Thyroid gland (tissue), 4 donors: ENCODE measurements at places on chromosomes 2 and 18. TPM values are rescaled to one million over a fixed set of nuclear protein-coding genes. Genes with fewer than 3 reads are reported as not detected.

DNA sequence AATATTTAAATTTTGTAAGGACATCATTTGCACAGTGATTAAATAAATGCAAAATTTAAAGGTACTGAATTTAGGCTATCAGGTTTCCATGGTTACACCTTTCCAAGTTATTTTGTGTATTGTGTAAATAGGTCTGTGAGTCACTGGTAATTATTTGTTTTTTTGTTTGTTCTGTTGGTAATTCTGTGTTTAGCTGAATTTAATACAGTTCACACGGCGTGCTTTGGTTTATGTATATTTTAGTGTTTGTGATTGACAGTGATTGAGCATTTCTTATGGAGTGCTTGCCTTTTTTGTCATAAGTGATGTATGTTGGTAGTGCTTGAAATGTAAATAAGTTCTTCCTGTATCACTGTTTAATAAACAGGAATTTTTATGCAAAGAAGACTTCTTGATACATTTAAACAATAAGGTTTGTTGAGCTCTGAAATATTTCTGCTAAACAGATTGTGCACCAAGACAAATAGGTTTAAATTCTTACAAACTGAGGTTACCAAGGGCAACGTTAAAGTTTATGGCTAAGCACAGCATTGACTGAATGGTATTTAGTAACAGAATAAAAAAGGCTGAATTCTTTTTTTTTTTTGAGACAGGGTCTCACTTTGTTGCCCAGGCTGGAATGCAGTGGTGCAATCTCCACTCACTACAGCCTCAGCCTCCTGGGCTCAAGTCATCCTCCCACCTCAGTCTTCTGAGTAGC, 38.3 kb upstream of the DLX1 start:
- no peak overlapping the region for H3K27ac ChIP-seq
- no peak overlapping the region for H3K4me3 ChIP-seq
- no peak for DNase-seq
- no peaks in the 10 kb centered on the region for H3K36me3 ChIP-seq
- H3K27me3 ChIP-seq = no peaks in the 10 kb centered on the region
- no peaks in the 10 kb centered on the region for H3K4me1 ChIP-seq

HDAC4 gene
- total RNA-seq = 91.6 TPM

CCDC68 gene
- 16.2 TPM for total RNA-seq

OTOS gene
- 62.8 TPM for total RNA-seq

GRCh38 chr2:215361211-215361875, 49.5 kb downstream of the ATIC start:
- H3K4me3 ChIP-seq = no peak overlapping the region
- peaks cover 5% of the 10 kb centered on the region for H3K36me3 ChIP-seq
- DNase-seq = no peak
- H3K4me1 ChIP-seq = no peaks in the 10 kb centered on the region
- no peaks in the 10 kb centered on the region for H3K27me3 ChIP-seq

KCNG2 gene
- not detected for total RNA-seq

DNA sequence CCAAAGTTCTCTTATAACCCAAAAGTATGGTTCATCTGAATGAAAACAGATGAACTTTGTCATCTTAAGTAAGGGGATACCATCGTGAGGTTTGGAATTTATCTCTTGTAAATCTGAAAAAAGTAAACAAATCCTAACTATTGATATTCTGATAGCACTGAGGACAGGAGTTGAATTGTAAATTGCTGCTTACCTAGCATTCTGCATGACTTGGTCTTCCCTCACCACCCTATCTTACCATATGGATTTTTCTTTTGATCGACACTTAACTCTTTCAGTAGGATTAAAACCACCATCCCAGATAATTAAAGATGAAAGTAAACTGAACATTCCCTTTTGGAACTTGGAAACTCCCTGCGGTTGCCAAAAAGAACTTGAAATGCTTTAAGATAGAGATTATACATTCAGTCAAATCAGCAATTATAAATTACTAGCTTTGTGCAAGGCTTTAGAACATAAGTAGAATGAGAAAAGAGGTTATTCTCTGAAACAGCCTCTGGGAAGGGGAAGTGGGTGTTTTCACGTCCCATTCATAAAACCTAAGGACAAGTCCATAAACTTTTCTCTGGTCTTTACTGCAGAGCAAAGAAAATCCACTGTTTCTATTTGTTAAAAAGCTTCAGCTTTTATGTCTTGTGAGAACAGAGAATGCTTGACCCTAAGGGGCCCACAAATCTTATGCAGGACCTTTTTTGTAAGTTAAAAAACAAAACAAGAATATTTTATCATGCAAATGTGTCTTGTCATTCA, 49.7 kb upstream of the ZNF397 start:
- no peak for DNase-seq
- no peak overlapping the region for H3K27ac ChIP-seq
- H3K27me3 ChIP-seq = no peaks in the 10 kb centered on the region
- H3K4me3 ChIP-seq = no peak overlapping the region
- H3K36me3 ChIP-seq = no peaks in the 10 kb centered on the region

GRCh38 chr2:197149546-197149945, 161.0 kb downstream of the ANKRD44 start:
- H3K36me3 ChIP-seq = no peaks in the 10 kb centered on the region
- no peak overlapping the region for H3K4me3 ChIP-seq
- no peaks in the 10 kb centered on the region for H3K4me1 ChIP-seq
- no peak overlapping the region for H3K27ac ChIP-seq
- H3K27me3 ChIP-seq = no peaks in the 10 kb centered on the region

OSBPL1A gene
- total RNA-seq = 48.6 TPM

CPS1 gene
- 3.9 TPM for total RNA-seq

DNA sequence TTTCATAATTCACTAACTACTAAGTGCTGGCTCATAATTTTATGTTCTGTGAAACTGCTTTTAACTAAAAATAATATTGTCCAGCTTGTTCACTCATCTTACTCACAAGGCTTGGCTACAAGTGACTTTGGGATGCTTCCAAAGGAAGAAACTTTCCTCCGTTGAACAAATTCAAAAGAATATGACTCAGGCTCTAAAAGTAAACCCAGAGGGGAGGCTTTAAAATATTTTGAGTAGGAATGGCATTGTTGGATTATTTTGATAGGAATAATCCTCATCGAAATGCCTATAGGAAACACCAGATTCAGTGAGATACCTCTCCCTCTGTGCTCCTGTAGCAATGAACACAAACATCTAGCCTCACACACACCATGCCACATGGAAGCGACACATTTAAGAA, 25.2 kb upstream of the TLK1 start:
- DNase-seq = no peak
- no peaks in the 10 kb centered on the region for H3K36me3 ChIP-seq
- no peaks in the 10 kb centered on the region for H3K4me1 ChIP-seq
- H3K27me3 ChIP-seq = no peaks in the 10 kb centered on the region
- no peak overlapping the region for H3K27ac ChIP-seq
- no peak overlapping the region for H3K4me3 ChIP-seq

AQP12B gene
- total RNA-seq = not detected

MFF gene
- total RNA-seq = 94.5 TPM

GRCh38 chr2:74947703-74948102, 10.7 kb upstream of the POLE4 start:
- no peaks in the 10 kb centered on the region for H3K36me3 ChIP-seq
- H3K27ac ChIP-seq = no peak overlapping the region
- DNase-seq = no peak
- H3K4me3 ChIP-seq = no peak overlapping the region
- H3K27me3 ChIP-seq = no peaks in the 10 kb centered on the region
- no peaks in the 10 kb centered on the region for H3K4me1 ChIP-seq

DNA sequence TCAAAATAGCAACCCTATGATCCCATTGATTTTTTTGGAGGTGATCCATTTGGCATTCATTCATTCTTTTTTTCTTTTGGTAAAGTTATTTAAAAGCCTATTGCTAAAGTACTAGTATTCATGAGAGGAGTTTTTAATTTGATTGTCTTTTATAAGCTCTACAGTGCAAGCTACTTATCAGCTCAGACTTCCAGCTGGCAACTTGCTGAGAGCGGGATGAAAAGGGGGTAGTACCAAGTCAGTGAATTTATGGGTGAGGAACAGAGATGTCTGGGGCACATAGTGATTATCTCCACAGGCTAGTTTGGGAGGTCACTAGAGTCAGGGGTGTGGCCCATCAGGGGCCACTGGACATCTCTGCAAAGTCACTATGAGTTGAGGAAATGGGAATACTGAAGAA, 202.4 kb downstream of the PIK3C3 start:
- H3K4me1 ChIP-seq = no peaks in the 10 kb centered on the region
- no peaks in the 10 kb centered on the region for H3K27me3 ChIP-seq
- no peak for DNase-seq
- no peaks in the 10 kb centered on the region for H3K36me3 ChIP-seq
- no peak overlapping the region for H3K27ac ChIP-seq

FN1 gene
- total RNA-seq = 312 TPM

HSBP1L1 gene
- 28.5 TPM for total RNA-seq

DNA sequence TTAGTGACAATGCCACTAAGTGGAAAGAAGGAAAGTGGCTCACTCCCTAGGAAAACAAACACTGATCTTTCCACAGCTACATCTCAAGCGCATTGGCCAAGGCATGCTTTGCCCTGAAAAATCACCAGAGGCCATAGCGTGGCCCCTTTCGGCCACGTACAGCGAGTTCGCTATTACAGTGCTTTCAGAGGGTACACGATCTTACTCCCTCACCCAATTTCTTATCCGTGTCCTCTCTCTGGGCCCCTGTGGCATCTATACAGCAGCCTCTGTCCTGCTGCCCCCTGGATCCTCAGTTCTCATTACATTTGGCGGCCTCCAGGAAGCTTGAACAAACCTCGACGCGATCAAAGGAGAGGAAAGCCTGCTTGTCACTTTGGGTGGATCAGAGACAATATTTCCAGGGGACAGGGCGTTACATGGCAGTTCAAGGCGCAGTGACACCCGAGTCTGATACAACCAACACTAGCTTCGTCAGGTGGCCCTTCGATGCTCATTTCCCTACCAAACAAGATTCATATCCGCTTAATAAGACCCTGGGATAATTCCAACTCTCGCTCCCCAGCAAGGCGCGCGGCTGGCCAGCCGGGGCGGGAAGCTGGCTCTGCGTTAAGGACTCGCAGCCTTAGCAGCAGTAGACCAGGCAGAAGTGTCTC, 941 bp downstream of the SKOR2 start:
- H3K4me1 ChIP-seq = peaks cover 18% of the 10 kb centered on the region
- no peak overlapping the region for H3K4me3 ChIP-seq
- no peak for DNase-seq
- H3K27me3 ChIP-seq = peaks cover 38% of the 10 kb centered on the region
- H3K36me3 ChIP-seq = no peaks in the 10 kb centered on the region

GRCh38 chr2:209977386-209978239, 24.8 kb upstream of the RPE start:
- no peaks in the 10 kb centered on the region for H3K36me3 ChIP-seq
- no peaks in the 10 kb centered on the region for H3K4me1 ChIP-seq
- no peak for DNase-seq
- H3K27me3 ChIP-seq = no peaks in the 10 kb centered on the region
- no peak overlapping the region for H3K4me3 ChIP-seq

DNA sequence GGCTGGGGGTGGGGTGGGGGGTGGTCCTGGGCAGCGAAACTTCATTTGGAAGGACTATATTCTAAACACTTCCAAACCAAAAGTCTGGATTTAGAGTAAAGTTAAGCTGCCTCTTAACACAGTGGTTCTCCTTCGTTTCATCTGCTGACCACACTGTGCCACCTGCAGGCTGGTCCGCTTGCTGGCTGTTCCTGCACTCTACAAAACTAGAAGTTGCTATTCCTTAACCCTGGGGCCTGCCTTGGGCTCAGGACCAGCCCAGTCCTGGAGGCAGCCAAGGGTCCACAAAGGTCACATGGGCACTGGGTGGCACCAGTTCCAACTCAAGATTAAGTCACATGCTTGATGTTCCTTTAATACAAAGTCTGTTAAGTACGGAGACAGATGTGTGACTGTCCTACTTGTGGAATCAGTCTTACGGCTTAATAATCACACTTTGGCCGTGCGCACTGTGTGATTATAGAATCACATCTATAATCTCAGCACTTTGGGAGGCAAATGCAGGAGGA, 195.4 kb downstream of the FAM210A start:
- peak; percentile 67 for DNase-seq
- H3K27me3 ChIP-seq = no peaks in the 10 kb centered on the region
- no peak overlapping the region for H3K4me3 ChIP-seq
- no peaks in the 10 kb centered on the region for H3K4me1 ChIP-seq
- H3K36me3 ChIP-seq = no peaks in the 10 kb centered on the region
- no peak overlapping the region for H3K27ac ChIP-seq

- no peak overlapping the region for H3K4me3 ChIP-seq
- DNase-seq = no peak
- no peaks in the 10 kb centered on the region for H3K27me3 ChIP-seq
Observed at GRCh38 chr18:52869349-52869923, 529.4 kb downstream of the DCC start.

GRCh38 chr18:28372186-28372585, 195.3 kb upstream of the CDH2 start:
- no peaks in the 10 kb centered on the region for H3K36me3 ChIP-seq
- no peak for DNase-seq
- H3K4me3 ChIP-seq = no peak overlapping the region

GRCh38 chr2:16709769-16710168, 44.1 kb upstream of the CYRIA start:
- no peak for DNase-seq
- no peaks in the 10 kb centered on the region for H3K27me3 ChIP-seq
- H3K4me3 ChIP-seq = no peak overlapping the region
- H3K27ac ChIP-seq = no peak overlapping the region

GRCh38 chr18:10912790-10913545, 236.4 kb downstream of the PIEZO2 start:
- H3K27ac ChIP-seq = peak overlapping the region; percentile 96
- peaks cover 18% of the 10 kb centered on the region for H3K4me1 ChIP-seq
- peak; percentile 86 for DNase-seq
- H3K27me3 ChIP-seq = no peaks in the 10 kb centered on the region

GCG gene
- not detected for total RNA-seq

DNA sequence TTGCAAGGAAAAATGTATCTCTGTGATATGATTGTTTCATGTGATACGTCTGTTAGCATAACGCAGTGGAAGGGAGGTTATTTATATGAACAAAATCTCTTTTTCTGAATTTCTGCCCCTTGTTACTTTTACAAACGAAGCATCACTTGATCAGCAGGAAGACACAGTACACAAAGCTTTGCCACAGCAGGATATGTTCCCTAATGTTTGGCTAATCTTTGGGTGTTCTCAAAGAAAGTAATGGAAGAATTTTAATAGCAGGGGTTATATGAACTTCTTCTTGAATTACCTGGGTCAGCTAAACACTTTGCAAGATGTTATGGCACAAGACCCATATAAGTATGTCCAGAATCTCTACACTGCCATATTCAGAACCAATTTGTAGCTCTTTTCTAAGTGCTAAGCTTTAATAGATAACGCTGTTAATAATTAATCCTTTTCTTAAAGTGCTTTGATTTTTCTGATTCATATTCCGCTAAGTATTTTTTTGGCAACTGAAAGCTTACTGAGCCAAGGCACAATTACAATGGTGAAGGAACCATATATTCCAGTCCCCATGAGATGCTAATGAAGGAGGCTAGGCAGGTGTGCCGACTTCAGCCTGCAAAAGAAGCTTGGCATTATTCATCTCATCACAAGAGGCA, 33.2 kb upstream of the TRIB2 start:
- H3K27me3 ChIP-seq = no peaks in the 10 kb centered on the region
- DNase-seq = no peak
- no peak overlapping the region for H3K4me3 ChIP-seq

TTLL4 gene
- total RNA-seq = 19.2 TPM

DYNAP gene
- not detected for total RNA-seq
